Activated CD8-positive, alpha-beta T cell treated with anti-CD3 and anti-CD28 coated beads for 36 hours (primary cell): ENCODE measurements at places on chromosomes 2 and 18. TPM values are rescaled to one million over a fixed set of nuclear protein-coding genes. Genes with fewer than 3 reads are reported as not detected.

The RBMS1 gene
- total RNA-seq = 35.8 TPM

The PPIL3 gene
- total RNA-seq = 97.9 TPM

The NFU1 gene
- 41.0 TPM for total RNA-seq

The CRYGD gene
- total RNA-seq = not detected

The MROH2A gene
- total RNA-seq = not detected

The RAB6C gene
- not detected for total RNA-seq

The DSG3 gene
- total RNA-seq = not detected

The SERPINB4 gene
- not detected for total RNA-seq

The KRTCAP3 gene
- total RNA-seq = 4.3 TPM

The CARF gene
- total RNA-seq = 5.7 TPM

The PAX3 gene
- total RNA-seq = not detected

The HOXD11 gene
- total RNA-seq = not detected

The THAP4 gene
- 48.9 TPM for total RNA-seq

The DYNAP gene
- not detected for total RNA-seq

The ANKRD62 gene
- not detected for total RNA-seq

The IL18RAP gene
- 6.0 TPM for total RNA-seq

The LGALSL gene
- total RNA-seq = 3.8 TPM

The ERBB4 gene
- total RNA-seq = not detected

The REEP1 gene
- 0.25 TPM for total RNA-seq

The SERPINB2 gene
- not detected for total RNA-seq

The ITPRID2 gene
- 42.5 TPM for total RNA-seq

The TTR gene
- total RNA-seq = not detected

The RNF103 gene
- total RNA-seq = 10.3 TPM

The ZBTB14 gene
- total RNA-seq = 25.5 TPM

The CIB4 gene
- not detected for total RNA-seq

The TOGARAM2 gene
- total RNA-seq = 2.3 TPM

The IL1RN gene
- 0.50 TPM for total RNA-seq

The RBKS gene
- 8.9 TPM for total RNA-seq

The UGT1A10 gene
- not detected for total RNA-seq

The GCG gene
- total RNA-seq = not detected

The SH2D6 gene
- 0.96 TPM for total RNA-seq

The OXER1 gene
- 0.40 TPM for total RNA-seq

The RIT2 gene
- not detected for total RNA-seq

The SCRN3 gene
- 13.7 TPM for total RNA-seq

The SPR gene
- total RNA-seq = 7.8 TPM

The DSC2 gene
- not detected for total RNA-seq

The DCAF17 gene
- 20.1 TPM for total RNA-seq

The IL36A gene
- total RNA-seq = not detected
